ENCODE measurements at places on chromosomes 4 and X.

- DNase-seq, result no peak
Measured at GRCh38 chr4:71009086-71009485, 15.6 kb downstream of the DCK start.

GRCh38 chrX:7170898-7171297, 22.9 kb upstream of the PUDP start:
- DNase-seq, result no peak

DNA sequence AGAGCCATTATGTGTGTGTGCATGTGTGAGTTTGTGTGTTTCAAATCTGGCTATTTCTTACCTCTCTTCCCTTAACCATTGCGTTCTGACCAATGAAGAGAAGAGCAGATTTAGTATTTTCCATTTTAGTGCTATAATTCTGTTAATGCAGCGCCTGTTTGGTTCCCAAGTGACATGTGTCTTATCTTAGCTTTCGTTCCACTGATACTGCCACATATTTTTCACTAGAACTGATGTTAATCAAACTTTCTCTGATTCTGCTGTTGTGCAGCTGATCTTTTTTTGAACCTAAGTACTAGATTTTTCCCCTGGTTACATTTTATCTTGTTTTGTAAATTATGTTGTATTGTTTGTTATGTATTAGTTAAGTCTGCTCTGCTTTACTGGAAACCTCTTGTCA, 152.9 kb upstream of the MID1 start:
- no peak for DNase-seq

DNA sequence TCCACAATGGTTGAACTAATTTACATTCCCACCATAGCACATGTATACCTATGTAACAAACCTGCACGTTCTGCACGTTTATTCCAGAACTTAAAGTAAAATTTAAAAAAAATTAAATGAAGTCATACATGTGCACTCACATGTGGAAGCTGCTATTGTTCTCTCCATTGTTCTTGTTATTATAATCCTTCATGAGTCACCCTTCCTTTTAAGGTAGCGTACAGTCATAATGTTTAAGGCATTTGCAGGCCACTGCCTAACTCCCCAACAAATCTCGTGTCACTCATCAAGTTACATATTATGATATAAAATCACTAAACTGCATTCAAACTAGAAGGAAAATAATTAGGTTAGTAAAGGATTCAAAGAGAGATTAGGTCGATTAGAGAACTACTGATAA, 63.6 kb downstream of the SLC7A11 start:
- DNase-seq, result no peak

GRCh38 chr4:52824270-52824602, 37.9 kb upstream of the RASL11B start:
- no peak for DNase-seq
